Activated CD4-positive, alpha-beta T cell treated with anti-CD3 and anti-CD28 coated beads for 24 hours (primary cell): ENCODE measurements at places on chromosomes 11 and 22.

DNA sequence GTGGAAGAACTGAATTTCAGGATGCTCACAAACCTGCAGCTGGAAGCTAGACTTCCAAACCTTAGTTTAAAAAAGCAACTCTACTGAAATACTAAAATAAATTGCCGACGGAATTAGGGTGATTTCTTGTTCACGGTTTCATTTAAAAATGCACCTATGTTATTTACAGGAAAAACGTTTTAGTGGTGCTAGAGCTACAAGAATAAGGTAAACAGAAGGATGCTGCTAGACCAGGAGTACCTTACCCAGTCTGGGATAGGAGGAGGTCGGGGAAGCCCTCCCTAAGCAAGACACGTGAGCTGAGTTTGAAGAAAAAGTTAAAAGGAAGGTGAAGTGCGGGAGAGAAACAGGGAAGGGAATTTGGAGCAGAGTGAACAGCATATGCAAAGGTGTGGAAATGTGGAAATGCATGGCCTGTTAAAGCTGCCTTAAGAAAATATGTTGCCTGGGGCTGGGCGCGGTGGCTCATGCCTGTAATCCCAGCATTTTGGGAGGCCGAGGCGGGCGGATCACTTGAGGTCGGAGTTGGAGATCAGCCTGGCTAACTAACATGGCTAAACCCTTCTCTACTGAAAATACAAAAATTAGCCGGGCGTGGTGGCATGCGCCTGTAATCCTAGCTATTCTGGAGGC is 1.4 kb upstream of the FTH1 start:
- no peak for DNase-seq

- DNase-seq, result no peak
Measured at GRCh38 chr11:103680826-103681225, 355.6 kb upstream of the DDI1 start.

GRCh38 chr11:57903011-57903410 is 120.7 kb upstream of the OR9Q1 start:
- DNase-seq, result no peak

GRCh38 chr11:35144136-35144741 is 5.3 kb downstream of the CD44 start:
- peak; percentile 49 for DNase-seq

GRCh38 chr11:92969634-92970347 is at the start of gene MTNR1B:
Gene MTNR1B, plus strand, starts transcription at chr11:92969651. Its CDS starts 75 bp downstream, at chr11:92969726.
- no peak for DNase-seq

DNA sequence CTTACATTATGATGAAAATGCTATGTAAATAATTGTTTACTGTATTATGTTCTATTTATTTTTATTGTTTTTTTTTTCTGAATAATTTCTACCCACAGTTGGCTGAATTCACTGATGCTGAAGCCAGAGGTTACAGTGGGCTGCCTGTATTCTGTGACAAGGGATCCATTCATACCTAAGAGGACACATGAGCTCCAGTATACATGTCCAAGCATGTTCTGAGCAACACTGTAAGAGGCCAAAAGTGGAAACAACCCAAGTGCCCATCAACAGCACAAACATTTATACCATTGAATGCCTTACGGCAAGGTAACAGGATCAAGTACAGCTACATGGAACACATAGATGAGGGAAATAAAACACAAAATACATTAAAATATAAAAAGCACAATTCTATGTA is 1.4 kb upstream of the SRSF8 start:
- DNase-seq, result no peak

GRCh38 chr11:66042996-66043906 is 5.7 kb downstream of the GAL3ST3 start:
- no peak for DNase-seq

GRCh38 chr11:90635151-90635550 is 412.3 kb upstream of the CHORDC1 start:
- DNase-seq, result no peak

- no peak for DNase-seq
Measured at GRCh38 chr11:63493127-63493526, 2.2 kb upstream of the PLAAT5 start.

- no peak for DNase-seq
Measured at GRCh38 chr22:42887120-42887519, 30.0 kb upstream of the ARFGAP3 start.

- peak; percentile 54 for DNase-seq
Measured at GRCh38 chr22:19855504-19856409, 1.1 kb upstream of the GNB1L start.

DNA sequence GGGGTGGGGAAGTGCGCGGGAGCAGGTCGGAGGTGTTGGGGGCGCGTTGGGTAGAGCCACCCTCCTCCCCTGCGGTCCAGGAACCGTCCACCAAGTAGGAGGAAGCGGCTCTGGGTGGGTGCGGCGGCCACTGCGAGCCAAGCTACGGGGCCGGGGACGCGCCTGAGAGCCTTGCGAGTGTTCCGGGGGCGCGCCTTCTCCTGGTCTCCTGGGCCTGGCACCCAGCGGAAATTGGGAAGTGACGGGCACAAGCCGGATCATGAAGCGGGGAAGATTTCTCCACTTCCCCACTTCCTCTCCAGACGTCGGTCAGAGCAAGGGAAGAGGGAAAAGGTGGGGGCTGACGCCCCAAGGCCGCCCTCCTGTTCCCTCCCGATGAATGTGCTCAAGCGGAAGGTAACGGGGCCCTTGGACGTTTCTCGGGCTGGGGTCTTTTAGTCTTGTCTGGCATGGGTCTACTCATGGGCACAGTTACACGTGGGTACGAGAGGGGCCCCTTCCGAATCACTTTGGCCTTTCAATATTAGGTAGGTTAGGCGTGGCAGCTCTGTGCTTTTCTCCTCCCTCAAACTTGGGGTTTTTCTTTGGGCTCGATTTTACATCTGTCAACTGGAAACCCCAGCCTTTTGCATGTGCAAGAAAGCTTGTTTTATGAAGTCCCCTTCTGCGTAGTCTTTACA is 865 bp downstream of the RBM14 start:
- no peak for DNase-seq

GRCh38 chr22:23754980-23755636 is 883 bp upstream of the VPREB3 start:
- no peak for DNase-seq

DNA sequence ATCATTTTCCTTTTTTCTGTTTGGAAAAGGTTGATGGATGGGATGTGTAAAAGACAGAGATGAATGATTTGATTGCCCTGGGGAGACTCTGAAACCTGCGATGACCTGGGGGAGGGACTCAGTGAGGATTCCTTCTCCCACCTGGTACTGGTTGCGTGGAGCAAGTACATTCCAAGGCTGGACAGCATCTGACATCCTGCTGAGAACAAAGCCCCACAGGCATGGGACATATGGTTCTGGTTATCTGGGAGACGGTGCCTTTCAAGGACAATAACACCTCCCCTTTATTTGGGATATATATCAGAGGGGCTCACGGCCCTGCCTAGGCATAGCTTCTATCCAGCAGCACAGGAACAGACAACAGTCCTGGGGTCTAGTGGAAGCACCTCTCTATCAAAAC is 527.8 kb downstream of the METTL15 start:
- DNase-seq, result no peak

DNA sequence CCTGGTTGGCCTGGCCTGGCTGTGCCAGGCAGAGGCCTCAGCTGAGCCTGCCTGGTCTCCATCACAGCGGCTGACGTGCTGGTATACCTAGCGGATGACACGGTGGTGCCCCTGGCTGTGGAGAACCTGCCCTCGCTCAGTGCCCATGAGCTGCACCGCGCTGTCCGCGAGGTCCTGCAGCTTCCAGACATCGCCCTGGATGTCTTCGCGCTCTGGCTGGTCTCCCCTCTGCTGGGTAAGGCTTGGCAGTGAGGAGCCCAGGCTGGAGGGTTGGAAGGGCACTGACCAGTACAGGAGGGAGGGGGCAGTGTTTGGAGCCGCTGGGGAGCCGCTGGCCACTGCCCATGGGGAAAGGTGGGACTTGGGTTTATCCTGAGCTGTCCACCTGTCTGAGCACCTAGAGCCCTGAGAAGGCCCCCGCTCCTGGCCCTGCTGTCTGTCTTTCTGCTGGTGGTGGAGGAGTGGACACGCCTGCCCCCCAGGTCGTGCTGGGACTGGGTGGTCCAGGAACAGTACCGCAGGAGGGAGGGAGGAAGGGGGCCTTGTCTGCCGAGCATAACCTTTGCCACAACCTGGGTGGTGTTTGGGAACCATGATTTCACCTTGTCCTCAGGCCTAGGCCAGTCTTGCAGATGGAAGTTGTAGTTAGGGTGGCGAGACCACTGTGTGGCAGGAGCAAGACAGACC is 3.0 kb downstream of the FRMD8 start:
- no peak for DNase-seq

GRCh38 chr11:8286886-8287285 is 23.2 kb upstream of the LMO1 start:
- DNase-seq, result no peak

GRCh38 chr11:88359114-88359513 is 21.6 kb upstream of the CTSC start:
- DNase-seq, result no peak

DNA sequence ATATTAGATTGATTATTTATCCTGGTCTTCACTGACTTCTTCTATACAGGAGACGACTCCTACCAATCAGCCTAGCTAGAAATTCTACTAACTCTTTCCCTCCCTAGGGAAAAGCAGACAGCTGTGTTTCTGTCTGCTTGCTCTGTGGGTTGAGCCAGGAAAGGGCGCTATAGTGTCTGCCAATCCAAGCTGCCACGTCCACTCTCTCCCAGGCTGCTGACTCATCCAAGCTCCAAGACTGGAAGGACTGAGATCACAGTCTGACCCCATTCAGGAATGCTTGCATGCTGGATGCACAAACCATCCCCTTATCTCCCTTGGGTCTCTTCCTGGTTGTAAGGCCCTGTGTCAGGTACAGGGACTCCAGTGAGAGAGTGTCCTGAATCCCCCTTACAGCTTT is 955.6 kb downstream of the OPCML start:
- no peak for DNase-seq

GRCh38 chr11:104490182-104490581 is 326.2 kb upstream of the PDGFD start:
- DNase-seq, result no peak

GRCh38 chr11:73001615-73002014 is 140.5 kb downstream of the FCHSD2 start:
- no peak for DNase-seq

DNA sequence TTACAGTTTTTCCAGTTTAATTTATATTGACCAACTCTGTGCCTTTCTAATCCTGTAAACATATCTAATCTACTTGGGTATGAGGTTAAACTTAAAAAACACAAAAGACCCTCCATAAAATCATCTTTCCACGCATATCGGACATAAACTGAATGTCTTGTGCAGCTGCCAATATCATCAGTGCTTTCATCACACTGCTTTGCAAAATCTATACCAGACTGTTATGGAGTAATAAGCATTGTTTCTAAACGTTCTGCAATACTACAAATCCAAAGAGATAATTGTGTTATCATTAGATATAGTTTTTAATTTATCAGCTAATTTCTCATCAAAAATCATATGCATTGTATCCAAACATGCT is 36.1 kb upstream of the AMPD3 start:
- no peak for DNase-seq
